A549 treated with DMSO at 1 μM for 4 hours (cell line): ENCODE measurements at places on chromosomes 16 and 17. TPM values are rescaled to one million over a fixed set of nuclear protein-coding genes. Genes with fewer than 3 reads are reported as not detected.

Gene ZCCHC14
- total RNA-seq = 8.4 to 11.6 TPM (median 10.4 TPM) in 5 replicates

Gene GIT1
- 57.7 to 77.4 TPM (median 67.2 TPM) in 5 replicates for total RNA-seq

Gene KRTAP16-1
- not detected in 5 replicates for total RNA-seq

Gene TLCD2
- total RNA-seq = 1.1 to 1.8 TPM (median 1.4 TPM) in 5 replicates

Gene SYNGR3
- 6.4 to 7.6 TPM (median 6.9 TPM) in 5 replicates for total RNA-seq

Gene KCNH6
- total RNA-seq = not detected in 5 replicates

Gene ACSM3
- total RNA-seq = 3.5 to 4.6 TPM (median 4.5 TPM) in 5 replicates

Gene CLEC19A
- 0.10 to 0.17 TPM (median 0.15 TPM) in 5 replicates for total RNA-seq

Gene KRT31
- not detected in 5 replicates for total RNA-seq

Gene SERPINF2
- 1.6 to 2.3 TPM (median 1.8 TPM) in 5 replicates for total RNA-seq

Gene LRRC37B
- total RNA-seq = 9.2 to 10.3 TPM (median 9.7 TPM) in 5 replicates

Gene MYO15B
- total RNA-seq = 45.2 to 59.3 TPM (median 52.1 TPM) in 5 replicates

Gene PDP2
- total RNA-seq = 5.5 to 7.8 TPM (median 6.3 TPM) in 5 replicates

Gene STX8
- total RNA-seq = 60.1 to 77.2 TPM (median 63.0 TPM) in 5 replicates

Gene GRB7
- 4.2 to 7.1 TPM (median 6.5 TPM) in 5 replicates for total RNA-seq

Gene TNFRSF13B
- total RNA-seq = not detected in 5 replicates

Gene CHRNE
- total RNA-seq = 0.07 to 0.21 TPM (median 0.08 TPM) in 4 of 5 replicates, not detected in the other

Gene MEIOB
- total RNA-seq = 1.9 to 2.4 TPM (median 2.1 TPM) in 5 replicates
